Kidney epithelial cell (primary cell): ENCODE measurements at places on chromosomes 1 and 21.

DNA sequence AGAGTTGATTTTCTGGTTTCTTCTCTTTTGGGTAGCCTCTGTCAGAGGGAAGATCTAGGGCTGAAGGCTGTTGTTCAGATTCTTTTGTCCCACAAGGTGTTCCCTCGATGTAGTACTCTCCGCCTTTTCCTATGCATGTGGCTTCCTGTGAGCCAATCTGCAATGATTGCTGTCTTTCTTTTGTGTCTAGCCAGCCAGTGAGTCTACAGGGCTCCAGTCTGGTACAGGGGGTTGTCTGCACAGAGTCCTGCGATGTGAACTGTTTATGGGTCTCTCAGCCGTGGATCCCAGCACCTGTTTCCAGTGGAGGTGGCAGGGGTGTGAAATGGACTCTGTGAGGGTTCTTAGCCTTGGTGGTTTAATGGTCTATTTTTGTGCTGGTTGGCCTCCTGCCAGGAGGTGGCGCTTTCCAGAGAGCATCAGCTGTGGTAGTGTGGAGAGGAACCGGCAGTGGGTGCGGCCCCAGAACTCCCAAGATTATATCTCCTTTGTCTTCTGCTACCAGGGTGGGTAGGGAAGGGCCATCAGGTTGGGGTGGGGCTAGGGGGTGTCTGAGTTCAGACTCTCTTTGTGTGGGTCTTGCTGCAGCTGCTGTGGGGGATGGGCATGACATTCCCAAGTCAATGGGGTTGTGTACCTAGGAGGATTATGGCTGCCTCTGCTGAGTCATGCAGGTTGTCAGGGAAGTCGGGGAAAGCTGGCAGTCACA is 81.3 kb upstream of the C21orf91 start:
- no peak for DNase-seq

DNA sequence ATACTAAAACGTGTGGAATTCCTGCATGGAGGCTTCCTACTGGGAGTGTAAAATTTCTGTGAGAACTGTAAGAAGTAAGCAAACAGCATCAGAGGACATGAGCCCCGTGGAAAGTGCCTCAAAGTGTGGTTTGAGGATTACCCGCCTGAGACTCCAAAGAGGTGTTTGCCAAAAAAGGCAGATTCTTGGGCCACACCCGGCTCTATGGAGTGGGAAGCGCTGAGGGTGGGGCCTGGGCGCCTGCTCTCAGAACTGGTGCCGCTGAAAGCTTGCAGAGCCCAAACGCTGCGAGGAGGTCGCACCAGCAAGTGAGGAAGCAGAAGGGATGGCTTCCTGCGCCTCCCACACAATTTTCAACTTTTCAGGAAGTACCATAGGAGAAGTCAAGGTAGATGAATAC is 43.0 kb upstream of the PSEN2 start:
- no peak for DNase-seq

GRCh38 chr1:20711285-20712214 is 6.3 kb downstream of the KIF17 start:
- DNase-seq: no peak

DNA sequence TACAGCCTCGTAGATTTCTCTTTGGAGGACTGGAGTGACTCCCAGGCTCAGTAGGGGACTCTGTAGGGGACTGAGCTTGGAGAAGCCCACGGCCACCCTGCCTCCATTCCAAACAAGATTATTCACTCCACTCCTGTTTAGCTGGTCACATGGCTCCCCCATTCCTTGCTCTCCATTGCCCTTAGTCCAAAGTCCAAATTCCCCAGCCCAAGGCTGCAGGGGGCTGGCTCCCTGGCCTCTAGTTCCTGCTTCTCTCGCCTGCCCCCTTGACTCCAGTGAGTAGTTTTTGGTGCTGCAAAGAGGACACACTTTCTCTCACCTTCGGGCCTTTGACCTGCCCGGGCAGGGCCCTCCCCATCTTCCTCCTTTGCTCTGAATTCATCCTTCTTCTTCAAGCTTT is 403.3 kb downstream of the KIF26B start:
- DNase-seq: no peak

- no peak for DNase-seq
These were observed 38.6 kb downstream of the BMP8A start for GRCh38 chr1:39529901-39530535.

DNA sequence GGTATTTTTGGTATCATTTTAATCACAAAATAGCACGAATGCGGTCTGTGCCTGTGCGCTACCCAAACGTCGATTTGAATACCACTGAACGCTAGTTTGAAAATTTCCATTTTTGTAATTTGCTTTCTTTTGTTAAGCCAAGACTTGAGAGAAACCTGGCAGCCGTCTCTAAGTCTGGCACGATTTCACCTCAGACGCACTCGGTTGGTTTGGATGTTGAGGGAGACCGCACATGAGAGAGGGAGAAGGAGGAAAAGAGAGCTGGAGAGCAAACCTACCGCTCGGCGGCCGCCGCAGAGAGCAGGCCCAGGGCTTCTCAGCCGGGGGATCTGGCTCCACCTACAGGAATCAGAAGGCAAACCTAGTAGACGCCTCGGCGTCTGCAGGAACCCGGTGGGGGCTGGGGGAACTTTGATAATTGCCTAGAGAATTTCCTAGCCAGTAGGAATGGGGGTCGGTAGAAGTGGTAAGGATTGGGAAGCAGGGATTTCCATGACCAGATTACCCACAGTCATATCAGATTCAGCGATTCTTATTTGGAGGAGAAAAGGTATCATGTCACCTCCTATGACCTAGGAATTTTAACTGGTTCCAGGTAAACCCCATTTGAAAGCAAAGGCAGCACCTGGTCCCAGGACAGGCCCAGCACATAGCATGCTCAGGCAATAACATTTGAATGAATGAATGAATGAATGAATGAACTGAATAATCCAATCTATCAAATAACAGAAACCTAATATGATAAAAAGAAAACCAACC is 83.2 kb downstream of the TM2D1 start:
- DNase-seq: no peak

- no peak for DNase-seq
These were observed 71.3 kb upstream of the KIAA1614 start for GRCh38 chr1:180841415-180841814.

DNA sequence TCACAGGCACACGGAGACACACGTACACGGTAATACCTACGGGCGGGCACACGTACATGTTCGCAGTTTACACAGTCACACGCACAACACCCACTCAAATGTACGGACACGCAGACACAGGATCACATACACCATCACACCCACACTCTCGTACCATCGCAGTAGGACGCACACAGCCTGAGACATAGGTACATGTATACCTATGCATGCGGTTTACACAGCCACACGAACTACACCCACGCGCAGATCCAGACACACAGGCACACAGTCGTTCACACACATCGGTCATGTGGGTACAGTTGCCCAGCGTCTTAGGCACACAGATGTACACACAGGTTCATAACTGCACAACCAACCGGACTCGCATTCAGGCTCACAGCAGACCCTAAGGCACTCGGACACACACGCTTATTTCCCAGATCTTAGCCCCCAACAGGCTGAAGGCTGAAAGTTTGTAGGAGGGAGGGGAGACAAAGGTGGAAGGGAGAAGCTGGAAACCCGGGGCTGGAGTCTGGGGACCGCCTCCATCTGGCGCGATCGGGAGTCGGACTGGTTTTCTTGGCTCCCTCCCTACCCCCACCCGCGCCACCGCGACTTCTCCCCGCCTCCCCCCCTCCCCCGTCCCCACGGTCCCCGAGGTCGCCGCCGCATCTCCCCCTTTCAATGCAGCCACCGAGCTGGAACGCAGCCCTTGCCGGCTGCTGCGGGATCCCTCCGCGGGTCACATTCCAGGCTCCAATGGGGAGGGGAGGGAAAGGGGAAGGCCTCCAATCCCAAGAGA is 51.9 kb upstream of the SYNC start:
- DNase-seq: no peak

DNA sequence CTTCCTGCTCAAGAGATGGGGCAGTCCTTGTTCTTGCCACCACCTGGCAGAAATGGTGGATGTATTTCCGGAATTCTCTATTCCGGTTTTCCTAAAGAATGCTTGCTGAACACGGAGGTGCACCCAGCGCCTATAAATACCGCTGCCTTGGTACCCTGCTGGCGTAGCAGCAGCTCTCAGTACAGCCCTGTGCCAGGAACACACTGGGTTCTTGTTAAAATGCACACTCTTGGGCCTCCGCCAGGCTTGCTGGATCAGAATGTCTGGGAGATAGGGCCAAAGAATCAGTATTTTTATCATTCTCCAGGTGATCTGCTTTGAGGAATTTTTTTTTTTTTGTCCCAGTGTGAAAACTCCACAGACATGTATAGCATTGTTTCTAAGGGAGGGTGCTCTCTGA is 54.2 kb downstream of the IGSF5 start:
- no peak for DNase-seq

DNA sequence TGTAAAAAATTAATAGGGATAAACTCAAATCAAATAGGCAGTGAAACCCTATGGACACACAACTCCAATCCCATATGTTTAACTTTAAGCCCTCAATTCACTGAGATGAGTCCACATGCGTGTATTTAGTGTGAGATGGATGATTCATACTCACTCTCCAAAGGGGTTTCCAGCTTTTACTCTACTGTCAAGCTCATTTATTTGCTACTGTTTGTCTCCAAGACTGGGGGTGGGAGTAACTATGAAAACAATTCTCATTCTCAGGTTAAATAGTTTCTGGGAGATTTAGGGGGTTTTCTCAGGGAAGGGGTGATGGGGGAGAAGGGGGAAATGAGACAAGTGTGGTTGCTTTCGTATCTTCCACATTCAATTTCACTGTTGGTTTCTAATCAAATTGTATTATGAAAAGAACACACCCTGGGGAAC is 2.7 kb downstream of the RAB29 start:
- no peak for DNase-seq

- no peak for DNase-seq
These were observed 86.8 kb downstream of the LRRC8C start for GRCh38 chr1:89719502-89720306.

- no peak for DNase-seq
These were observed 514 bp downstream of the AGL start for GRCh38 chr1:99850459-99851291.

DNA sequence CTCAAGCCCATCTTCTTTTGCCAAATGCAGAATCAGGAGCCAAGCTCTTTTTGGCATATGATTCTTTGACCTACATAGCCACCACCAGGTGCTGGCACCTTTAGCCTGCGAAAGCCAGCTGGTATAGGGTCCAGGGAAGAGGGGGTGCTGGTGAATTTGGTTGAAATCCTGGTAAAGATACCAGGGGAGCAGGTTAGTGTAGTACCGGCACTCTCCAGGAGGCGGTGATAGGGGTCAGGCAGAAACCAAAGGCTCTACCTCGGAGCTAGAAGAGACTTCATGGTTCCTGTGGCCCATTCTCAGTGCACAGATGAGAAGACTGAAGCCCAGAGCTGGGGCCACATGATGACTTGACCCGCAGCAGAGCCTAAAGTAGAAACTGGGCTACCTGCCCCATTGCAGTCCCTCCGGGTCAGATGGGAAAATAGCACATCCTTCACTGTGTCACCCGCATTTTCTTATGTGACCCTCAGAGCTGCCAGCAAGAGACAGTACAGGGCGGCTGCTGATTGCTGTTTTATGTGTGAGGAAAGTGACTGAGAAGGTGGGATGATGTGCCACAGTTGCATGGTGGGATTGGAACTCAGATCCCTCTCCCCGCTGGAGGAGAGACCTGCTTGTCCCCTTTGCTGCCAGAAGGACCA is 36.0 kb upstream of the IL19 start:
- no peak for DNase-seq
